NCI-H510A treated with DMSO at 0.1 percent for 48 hours (cell line): ENCODE measurements at places on chromosomes 12 and 14.

- DNase-seq, result no peak
Measured at GRCh38 chr14:40630471-40630870, 976.2 kb upstream of the LRFN5 start.

- DNase-seq, result no peak
Measured at GRCh38 chr12:117592588-117593305, 231.3 kb upstream of the NOS1 start.

GRCh38 chr14:33754261-33754660, 196.6 kb downstream of the EGLN3 start:
- DNase-seq, result no peak

DNA sequence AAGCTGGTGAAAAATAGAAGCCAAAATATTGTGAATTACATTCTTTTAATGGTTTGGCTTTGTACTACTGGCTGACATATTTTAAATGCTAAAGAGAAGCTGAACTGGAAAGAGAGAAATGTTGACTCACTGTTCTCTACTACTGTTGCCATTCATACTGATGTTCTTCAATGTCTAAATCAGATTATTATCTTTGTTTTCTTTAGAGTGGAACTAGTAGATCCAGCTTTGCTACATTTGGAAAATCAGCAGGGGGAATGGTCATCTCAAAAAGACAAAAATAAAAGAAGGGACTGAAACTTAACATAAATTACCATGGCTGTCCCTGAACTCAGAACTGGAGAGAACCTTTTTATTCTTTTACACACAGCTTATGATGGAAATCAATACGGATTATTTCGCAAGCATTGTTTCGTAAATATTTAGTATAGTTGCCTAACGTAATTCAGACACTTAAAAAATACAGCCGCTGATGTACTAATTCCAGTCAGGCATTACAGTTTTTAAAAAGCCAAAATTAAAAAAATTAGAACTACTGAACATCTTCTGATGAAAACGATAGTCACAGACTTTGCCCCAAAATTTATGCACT, 76.3 kb upstream of the OTX2 start:
- no peak for DNase-seq

- DNase-seq, result no peak
Measured at GRCh38 chr12:14776236-14776961, 26.9 kb downstream of the WBP11 start.

GRCh38 chr12:132571598-132571997, 38.8 kb downstream of the LRCOL1 start:
- no peak for DNase-seq

- no peak for DNase-seq
Measured at GRCh38 chr12:7638064-7638759, 27.5 kb downstream of the APOBEC1 start.

GRCh38 chr12:50925342-50925651, 27.0 kb upstream of the HIGD1C start:
- DNase-seq, result peak; percentile 41

- DNase-seq, result peak; percentile 78
Measured at GRCh38 chr12:55258303-55258702, 13.9 kb downstream of the OR6C74 start.

GRCh38 chr12:37720846-37721245, 595.7 kb upstream of the ALG10B start:
- DNase-seq, result no peak

DNA sequence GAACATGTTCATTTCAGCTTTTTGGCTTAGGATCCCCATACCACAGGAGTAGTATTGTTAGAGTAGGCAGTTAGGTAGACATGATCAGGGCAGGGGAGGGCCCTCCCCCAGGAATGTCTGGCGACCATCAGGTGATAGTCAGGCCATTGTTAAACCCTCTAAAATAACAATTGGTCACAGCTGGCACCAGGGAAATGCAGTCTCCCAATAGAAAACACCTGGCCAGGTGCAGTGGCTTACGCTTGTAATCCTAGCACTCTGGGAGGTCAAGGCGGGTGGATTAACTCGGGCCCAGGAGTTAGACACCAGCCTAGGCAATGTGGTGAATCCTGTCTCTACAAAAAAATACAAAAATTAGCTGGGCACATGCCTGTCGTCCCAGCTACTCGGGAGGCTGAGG, 187.1 kb downstream of the MON2 start:
- DNase-seq, result peak; percentile 45

DNA sequence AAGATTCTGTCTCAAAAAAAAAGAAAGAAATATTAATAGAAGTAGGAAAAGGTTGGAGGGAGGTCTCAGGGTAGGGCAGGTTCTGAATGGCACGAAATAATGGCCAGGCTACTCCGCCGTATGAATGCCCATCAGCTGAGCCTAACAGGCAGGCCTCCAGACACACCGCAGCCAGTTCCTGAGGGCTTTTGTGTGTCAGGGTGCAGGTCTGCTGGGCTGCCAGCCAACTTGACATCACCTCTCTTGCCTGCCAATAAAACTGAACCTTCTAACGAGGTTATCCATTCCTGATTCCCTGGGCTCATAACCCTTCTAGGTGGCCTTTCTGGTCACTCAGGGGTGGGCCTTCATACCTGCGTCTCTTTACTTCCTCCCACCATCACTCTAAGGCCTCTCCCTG, 3.0 kb downstream of the IFI27 start:
- no peak for DNase-seq

- DNase-seq, result no peak
Measured at GRCh38 chr12:33575346-33575745, 135.7 kb upstream of the SYT10 start.

- DNase-seq, result no peak
Measured at GRCh38 chr12:29655861-29656260, 127.9 kb downstream of the TMTC1 start.

DNA sequence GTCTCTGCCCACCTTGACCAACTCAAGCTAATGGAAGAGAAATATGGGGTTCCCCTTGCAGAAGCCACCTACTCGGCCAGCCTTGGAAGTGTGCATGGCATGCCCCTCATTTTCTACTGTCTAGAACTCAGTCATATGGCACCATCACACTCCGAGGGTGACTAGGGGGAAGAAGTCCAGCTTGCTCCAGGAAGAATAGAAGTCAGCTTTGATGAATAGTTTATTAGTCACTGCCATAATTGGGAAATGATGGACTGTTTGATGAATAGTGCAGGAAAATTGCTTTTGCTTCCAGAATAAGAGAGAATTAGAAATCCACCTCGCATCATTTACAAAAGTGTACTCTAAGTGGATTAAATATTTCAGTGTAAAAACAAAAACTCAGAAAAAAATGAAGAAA, 1030.6 kb downstream of the VRK1 start:
- no peak for DNase-seq

DNA sequence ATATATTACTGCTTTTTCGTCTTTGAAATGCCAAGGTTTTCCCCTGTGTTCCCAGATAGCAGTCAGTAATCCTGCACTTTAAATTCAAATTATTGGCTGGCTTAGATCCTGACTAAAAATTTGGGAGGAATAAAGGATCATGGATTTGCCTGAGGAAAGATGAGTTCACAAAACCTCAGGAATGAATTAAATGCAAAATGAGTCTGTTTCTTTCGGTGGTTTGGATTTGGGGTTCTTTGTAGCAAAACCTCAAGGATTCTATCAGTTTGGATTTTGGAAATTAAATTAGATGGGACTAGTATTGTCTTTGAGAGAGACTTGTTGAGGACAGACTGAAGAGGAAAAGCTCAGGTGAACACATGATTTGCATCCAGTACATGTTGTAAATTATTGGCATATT, 36.1 kb downstream of the PPFIBP1 start:
- no peak for DNase-seq

DNA sequence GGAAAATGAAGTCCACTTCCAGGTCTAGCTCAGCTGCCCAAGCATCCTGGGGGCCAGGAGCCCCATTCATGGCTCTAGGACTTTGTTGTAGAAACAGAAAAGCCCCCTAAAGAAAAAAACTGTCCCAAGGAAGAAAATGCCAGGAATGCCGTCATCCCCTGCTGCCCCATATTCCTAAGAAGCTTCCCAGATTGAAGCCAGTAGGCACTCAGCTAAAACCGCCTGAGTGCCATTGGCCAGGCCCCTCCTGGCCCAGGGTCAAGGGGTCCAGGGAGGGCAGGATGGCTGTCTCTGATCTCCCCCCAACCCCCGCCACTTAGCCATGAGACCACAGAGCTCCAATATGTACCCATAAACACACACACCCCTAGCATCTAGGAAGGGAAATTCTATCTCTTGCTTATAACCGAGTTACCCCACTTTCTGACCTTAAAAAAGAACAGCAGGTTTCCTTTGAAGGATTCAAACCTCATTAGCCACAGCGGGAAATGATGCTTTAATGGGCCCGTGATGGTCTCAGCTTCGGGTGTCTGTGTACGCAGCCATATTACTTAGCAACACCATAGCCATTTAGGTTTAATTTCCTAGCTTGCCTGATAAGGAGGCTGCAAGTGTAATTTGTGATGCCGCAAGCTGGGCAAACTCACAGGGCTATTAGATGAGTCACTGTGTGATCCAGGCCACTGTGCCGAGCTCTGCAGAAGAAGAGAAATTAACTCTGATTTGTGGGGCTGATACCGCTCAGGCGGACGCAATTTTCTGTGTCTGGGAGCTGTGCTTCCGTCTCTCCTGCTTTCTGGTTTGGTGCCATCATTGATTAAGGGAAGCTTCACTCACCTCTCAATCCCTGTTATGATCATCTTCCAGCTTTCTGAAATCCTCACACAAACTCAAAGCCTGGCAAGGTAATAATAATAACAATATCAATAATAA, 84.2 kb downstream of the GCH1 start:
- DNase-seq, result no peak

DNA sequence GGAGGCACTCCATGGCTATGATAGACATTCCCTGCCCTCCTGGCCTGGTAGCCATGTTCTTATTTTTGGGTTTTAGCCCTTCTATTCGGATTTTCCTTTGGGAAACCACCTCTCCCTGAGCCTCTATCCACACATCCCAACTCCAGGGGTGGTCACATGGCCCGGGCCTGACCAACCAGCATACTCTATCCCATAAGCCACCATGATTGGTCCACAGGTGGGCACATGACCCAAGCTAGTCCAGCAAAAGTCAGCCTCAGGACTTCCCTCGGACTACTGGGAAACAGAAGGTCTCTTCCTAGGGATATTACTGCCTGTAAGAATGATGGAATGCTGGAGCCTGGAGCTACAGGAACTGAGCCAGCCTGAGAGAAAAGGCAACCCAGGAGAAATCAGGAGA, 12.5 kb downstream of the PRIMA1 start:
- no peak for DNase-seq

DNA sequence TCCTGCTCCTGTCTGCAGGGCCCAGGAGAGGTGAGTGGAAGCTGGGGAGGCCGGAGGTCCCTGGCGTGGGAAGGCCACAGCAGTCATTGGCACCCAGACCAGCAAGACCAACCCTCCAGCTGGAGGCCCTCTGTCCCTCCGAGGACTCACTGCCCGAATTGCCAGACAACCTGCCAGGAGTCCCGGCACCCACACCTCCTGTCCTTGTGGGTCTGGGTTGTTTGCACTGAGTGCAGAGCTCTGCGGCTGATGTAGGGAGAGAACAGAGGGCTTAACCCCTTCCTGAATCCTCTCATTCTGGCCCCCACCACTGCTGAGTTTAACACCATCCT, 204.9 kb downstream of the KIF26A start:
- no peak for DNase-seq

DNA sequence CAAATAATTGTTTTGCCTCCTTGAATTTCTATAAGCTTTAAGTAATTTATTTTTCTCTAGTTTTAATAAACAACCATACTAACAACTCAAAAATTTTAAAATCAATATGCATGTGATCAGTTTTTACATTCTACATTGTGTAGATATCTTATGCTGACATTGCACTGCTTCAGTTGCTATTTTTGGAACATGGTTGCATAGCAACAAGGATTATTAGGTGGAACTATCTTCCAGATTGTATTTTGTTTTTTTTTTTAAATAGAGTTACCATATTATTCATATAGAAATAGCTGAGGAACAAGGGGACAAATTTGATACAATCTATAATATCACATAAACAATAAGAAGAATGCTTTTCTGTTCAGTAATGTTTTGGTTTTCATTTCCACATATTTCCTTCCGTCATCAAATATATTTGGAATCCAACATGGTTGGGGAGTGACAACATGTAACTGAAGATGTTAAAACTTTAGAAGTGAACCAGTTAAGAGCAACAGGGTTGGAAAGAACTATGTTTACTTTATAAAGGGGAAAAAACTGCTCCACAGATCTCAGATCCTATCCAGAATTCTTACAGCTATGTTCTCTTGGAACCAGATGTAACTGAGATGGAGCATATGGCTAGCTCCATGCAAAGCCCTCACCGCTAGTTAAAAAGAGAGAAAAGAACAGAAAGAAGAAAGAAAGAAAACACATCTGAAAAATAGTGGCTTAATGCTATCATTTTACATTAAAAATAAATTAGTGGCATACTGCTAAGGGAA, 235.5 kb downstream of the NELL2 start:
- no peak for DNase-seq

DNA sequence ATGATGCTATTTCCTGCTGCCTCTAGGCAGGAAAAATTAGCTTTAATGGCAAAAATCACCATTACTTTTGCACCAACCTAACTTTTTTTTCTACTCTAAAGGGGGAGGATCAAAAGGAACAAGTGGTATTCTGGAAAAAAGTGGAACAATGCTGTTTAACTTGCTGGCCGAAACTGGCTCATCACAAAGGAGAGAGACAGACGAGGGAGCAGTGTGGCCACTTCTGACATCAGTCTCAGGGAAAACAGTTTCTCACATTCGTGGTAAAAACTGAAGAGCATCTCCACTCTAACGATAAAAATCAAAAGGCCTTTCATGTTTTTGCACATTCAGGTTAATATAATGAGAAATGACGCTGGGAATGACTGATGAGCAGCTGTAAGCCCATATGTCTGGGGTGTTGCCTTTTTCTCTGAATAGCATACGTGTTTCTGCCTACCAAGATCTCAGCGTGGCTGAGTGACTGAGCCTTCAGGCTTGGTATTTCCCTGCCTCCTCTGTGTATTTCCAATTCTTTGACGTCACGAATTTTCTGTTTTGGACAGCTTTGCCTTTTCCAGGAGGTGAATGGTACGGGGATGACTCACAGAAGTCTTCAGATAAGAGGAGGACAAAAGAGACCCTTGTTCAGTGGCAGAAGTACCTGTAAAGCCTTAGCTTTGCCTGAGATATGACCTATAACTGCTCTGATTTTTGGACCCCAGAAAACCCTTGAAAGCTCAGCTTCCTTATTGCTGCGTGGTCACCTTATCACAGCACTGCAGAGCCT, 358.8 kb downstream of the GLT1D1 start:
- DNase-seq, result no peak

GRCh38 chr12:114894076-114894475, 210.1 kb upstream of the TBX3 start:
- DNase-seq, result peak; percentile 11

- peak; percentile 54 for DNase-seq
Measured at GRCh38 chr12:1093166-1093751, 102.2 kb downstream of the ERC1 start.

GRCh38 chr12:88108021-88108420, 33.9 kb downstream of the CEP290 start:
- no peak for DNase-seq

DNA sequence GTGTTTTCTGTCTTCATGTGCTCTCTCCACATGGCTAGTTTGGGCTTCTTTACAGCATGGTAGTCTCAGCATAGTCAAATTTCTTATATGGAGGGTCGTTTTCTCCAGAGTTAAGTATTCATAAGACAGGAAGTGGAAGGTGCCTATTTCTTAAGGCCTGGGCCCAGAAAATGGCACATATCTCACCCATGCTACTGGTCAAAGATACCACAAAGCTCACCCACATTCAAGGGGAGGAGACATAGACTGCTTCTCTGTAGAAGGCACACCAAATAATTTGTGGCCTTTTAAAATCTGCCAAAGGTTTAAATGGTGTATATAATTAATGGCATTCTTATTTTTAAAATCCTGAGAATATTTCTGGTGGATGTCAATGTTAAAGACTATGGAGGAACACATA, 44.8 kb downstream of the CCDC91 start:
- DNase-seq, result no peak
